ENCODE measurements at places on chromosomes 16 and 17. TPM values are rescaled to one million over a fixed set of nuclear protein-coding genes. Genes with fewer than 3 reads are reported as not detected.
A peak's percentile ranks its signal among the peaks of the same experiment; 100 is the strongest.

TMEM220 gene
- 5.8 TPM for total RNA-seq

HSD11B2 gene
- total RNA-seq, result 4.4 TPM

ZNF23 gene
- 8.5 TPM for total RNA-seq

ZNF624 gene
- 7.9 TPM for total RNA-seq

OR3A3 gene
- total RNA-seq, result 0.60 TPM

LGALS9B gene
- 0.73 TPM for total RNA-seq

DNA sequence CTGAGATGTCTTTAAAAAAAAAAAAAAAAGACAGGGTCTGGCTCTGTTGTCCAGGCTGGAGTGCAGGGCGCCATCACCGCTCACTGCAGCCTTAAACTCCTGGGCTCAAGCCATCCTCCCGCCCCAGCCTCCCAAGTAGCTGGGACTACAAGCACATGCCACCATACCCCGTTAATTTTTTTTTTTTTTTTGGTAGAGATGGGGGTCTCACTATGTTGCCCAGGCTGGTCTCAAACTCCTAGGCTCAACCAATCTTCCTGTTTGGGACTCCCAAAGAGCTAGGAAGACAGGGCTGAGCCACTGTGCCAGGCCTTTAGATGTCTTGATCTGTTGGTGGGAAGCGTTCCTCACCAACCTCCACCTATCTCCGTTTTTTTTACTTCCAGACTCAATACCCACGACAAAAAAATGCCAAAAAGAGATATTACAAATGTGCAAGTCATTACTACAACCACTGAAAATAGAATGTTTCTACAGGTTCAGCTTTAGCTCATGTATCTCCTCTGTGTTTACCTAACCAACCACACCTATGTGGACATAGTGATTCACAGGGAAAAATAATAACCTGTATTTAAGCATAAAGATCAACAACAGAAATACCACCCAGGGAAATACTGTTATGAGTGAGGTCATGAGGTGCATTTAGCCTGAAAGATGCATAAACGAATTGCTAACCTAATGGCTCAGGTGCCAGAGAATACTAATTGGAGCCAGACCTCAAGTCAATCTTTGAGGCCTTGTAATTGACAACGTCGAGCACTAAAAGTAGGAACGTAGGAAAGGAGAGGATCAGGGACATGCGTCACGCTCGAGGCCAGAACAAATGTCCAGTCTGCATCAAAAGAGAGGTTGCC lies 22.6 kb downstream of the NACA2 start:
- H3K4me1 ChIP-seq, result no peaks in the 10 kb centered on the region
- no peak overlapping the region for H3K4me3 ChIP-seq
- no peaks in the 10 kb centered on the region for H3K27me3 ChIP-seq
- H3K27ac ChIP-seq, result no peak overlapping the region

DNA sequence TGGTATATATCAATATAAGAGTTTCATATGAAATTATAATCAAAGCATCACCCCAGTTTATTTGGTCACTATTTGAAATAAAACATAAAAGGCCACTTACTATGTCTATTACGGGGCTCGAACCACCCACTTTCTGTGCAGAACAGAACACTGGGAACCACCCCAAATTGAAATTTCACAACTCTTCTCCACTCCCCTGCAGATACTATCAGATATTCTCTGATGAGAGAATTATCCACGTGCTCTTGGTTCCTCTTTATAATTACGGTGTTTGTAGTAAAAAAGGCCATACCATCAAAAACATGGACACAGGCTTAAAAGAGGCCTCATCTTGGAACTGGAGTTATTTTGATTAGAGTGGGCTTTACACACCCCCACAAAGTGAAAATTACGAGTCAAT lies 82.8 kb downstream of the WDR59 start:
- no peaks in the 10 kb centered on the region for H3K27me3 ChIP-seq
- no peak overlapping the region for H3K4me3 ChIP-seq
- peaks cover 52% of the 10 kb centered on the region for H3K36me3 ChIP-seq
- H3K27ac ChIP-seq, result no peak overlapping the region
- DNase-seq, result no peak
- H3K4me1 ChIP-seq, result no peaks in the 10 kb centered on the region

- H3K36me3 ChIP-seq, result no peaks in the 10 kb centered on the region
- H3K4me1 ChIP-seq, result peaks cover 88% of the 10 kb centered on the region
- no peaks in the 10 kb centered on the region for H3K27me3 ChIP-seq
- H3K4me3 ChIP-seq, result peak overlapping the region; percentile 68
Observed at GRCh38 chr17:45223539-45224528, 2.1 kb downstream of the FMNL1 start.

DNA sequence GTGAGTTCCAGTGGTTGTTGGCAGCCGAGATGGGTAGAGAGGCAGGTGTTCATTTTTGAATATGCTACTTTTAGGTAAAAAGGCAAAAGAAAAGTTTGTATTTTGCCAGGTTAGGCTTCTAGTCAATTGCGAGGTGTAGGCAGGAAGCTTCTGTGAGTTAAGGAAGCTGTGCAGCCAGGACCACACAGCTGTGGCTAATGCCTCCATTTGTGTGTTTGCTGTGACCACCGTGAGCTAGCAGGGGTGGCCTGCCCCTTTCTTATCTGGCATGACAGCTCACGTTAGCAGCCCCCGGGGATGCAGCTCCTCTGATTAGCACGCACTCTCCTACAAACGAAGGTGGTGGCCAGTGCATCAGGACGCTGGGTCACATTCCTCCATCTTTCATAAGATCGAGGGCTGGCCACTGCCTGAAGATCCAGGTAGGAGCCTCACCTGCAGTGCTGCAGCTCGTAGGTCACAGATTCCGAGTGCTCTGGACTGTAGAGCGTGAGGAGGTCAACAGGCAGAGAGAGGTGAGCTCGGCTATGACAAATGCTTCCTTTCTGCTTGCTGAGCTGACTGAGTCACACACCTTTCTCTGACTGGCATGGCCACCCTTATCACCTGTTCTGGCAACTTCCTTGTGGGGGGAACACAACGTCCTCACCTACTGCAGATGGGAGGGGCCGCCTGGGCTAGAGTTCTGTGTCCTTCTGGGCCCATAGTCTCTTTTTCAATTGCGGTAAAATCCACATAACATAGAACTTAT lies 244.4 kb downstream of the HS3ST3B1 start:
- H3K4me3 ChIP-seq, result no peak overlapping the region
- H3K4me1 ChIP-seq, result no peaks in the 10 kb centered on the region

GRCh38 chr17:72387969-72388368 lies 267.1 kb downstream of the SOX9 start:
- H3K27me3 ChIP-seq, result no peaks in the 10 kb centered on the region
- no peaks in the 10 kb centered on the region for H3K36me3 ChIP-seq
- DNase-seq, result no peak
- no peak overlapping the region for H3K27ac ChIP-seq
- H3K4me3 ChIP-seq, result no peak overlapping the region

DNA sequence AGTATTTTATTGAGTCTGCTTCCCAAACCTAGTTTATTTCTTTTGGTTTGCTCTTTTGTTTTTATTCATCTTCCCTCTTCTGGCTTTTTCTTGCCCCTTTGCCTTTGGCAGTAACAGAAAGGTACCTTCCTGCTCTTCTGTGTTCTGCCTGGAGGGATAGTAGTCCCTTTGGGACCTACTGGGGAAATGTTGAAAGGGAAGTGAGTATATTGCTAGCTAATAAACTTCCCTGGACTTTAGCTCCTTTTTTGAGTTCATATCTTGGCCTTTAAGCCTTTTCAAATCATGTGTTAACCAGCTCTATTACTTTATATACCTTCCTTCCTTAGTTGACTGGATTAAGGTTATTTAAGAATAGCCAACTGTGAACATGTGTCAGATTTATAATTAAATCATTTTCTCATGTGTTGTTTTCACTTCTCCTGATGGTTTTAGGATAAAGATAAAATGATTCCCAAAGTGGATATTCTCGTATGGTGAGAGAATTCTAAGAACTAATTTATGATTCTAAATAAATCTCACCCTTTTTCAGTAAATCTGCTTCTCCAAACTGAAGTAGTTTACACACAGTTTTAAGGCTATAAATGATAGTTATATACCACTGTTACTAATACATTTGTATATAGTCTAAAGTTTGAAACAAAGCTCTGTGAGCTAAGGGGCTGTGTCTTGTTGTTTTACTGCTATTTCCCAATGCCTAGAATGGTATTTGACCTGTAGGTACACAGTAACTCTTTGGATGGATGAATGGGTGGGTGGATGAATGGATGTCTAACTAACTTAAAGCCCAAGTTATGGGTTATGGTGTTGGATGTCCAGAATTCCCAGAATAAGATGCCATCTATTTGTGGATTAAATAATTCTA lies 45.7 kb downstream of the OMG start:
- no peak for DNase-seq
- H3K27ac ChIP-seq, result no peak overlapping the region
- H3K4me3 ChIP-seq, result no peak overlapping the region

DNA sequence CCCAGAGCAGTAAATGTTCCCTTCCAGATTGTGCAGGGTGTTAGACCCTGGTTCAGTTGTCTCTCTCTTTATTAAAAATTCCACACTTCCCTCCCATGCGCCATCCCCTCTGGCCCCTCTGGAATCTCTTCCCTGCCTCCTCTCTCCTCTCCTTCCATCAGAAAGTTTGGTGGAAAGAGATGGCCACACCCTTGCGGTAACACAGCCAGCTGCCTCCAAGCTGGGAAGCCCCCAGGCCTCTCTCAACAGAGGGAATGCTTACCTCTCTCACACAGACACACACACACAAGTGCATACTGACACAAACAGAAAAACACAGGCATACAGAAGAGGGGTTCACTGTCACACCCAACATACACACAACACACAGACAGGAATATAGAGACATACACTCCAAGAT lies 220.5 kb downstream of the C16orf78 start:
- no peak overlapping the region for H3K27ac ChIP-seq
- H3K4me3 ChIP-seq, result no peak overlapping the region
- no peak for DNase-seq
- no peaks in the 10 kb centered on the region for H3K36me3 ChIP-seq
- peaks cover 13% of the 10 kb centered on the region for H3K4me1 ChIP-seq

DNA sequence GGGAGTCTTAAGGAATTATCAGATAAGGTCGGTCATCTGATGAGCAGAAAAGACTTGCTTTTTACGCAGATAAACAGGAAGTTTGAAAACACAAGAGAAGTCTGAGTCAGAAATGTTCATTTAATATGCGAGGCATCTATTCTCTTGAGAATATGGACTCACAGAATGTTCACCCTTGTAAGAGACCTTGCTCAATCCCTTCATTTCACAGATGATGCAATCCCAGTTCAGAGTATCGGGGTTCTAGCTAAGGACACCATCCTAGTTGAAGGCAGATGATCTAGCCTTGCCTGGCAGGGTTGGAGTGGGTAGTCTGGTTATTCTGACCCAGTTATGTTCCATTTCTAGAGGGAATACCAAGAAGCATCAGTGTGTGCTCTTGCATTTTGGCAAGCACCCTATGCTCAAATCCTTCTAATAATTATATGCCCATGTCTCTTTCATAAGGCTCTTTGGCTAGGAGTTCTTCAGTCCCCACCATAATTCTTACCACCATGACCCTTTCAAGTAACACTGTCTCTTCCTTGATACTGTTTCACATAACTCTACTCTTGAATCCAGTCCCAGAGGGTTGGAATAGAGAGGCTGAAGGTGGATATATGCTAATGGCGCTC lies 42.5 kb downstream of the YPEL2 start:
- H3K36me3 ChIP-seq, result no peaks in the 10 kb centered on the region
- DNase-seq, result no peak
- H3K27me3 ChIP-seq, result no peaks in the 10 kb centered on the region
- peaks cover 89% of the 10 kb centered on the region for H3K4me1 ChIP-seq
- no peak overlapping the region for H3K4me3 ChIP-seq

- H3K27ac ChIP-seq, result no peak overlapping the region
- no peak overlapping the region for H3K4me3 ChIP-seq
- DNase-seq, result no peak
- H3K36me3 ChIP-seq, result peaks cover 21% of the 10 kb centered on the region
- peaks cover 22% of the 10 kb centered on the region for H3K4me1 ChIP-seq
- H3K27me3 ChIP-seq, result no peaks in the 10 kb centered on the region
Observed at GRCh38 chr17:4854111-4854681, 21.1 kb downstream of the MINK1 start.

- H3K36me3 ChIP-seq, result no peaks in the 10 kb centered on the region
- peaks cover 35% of the 10 kb centered on the region for H3K4me1 ChIP-seq
- no peak for DNase-seq
- H3K27me3 ChIP-seq, result peaks cover 95% of the 10 kb centered on the region
Observed at GRCh38 chr17:48599354-48599753, 5.4 kb downstream of the HOXB6 start.

DNA sequence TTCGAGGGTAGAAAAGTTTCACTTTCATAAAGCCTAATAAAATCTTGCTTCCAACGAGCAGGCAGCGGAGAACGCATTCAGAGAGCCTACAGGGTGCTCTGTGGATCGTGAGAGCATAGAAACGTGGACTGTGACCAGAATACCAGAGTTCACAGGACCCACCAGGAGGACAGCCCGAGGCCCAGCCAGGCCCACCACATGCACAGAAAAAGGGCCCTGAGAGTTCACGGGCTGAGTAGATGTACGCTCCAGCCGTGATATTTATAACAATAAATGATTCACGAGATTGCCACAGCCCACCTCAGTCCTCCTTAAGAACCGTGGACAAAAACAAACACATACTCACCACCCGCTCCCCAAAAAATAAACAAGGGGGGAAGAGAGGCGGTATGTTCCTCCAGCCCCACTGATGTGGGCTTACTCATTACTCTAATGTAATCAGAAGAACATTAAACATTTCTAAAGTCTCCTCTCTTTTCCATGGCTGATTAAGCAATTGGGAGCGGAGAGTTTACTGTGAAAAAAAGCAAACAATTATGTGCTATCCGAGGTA lies 207.2 kb downstream of the C16orf78 start:
- no peaks in the 10 kb centered on the region for H3K36me3 ChIP-seq
- no peak overlapping the region for H3K27ac ChIP-seq
- H3K27me3 ChIP-seq, result no peaks in the 10 kb centered on the region
- peak; percentile 39 for DNase-seq
- no peak overlapping the region for H3K4me3 ChIP-seq
- H3K4me1 ChIP-seq, result peaks cover 2% of the 10 kb centered on the region

All from spleen (tissue), 13 donors.